Psoas muscle (tissue), 8 donors: ENCODE measurements at places on chromosomes 1 and 21. TPM values are rescaled to one million over a fixed set of nuclear protein-coding genes. Genes with fewer than 3 reads are reported as not detected.

GRCh38 chr1:214136324-214136919 lies 144.5 kb upstream of the SMYD2 start:
- no peaks in the 10 kb centered on the region for H3K36me3 ChIP-seq
- H3K4me1 ChIP-seq, result no peaks in the 10 kb centered on the region
- H3K27me3 ChIP-seq, result no peaks in the 10 kb centered on the region
- H3K27ac ChIP-seq, result no peak overlapping the region
- DNase-seq, result no peak

- no peak for DNase-seq
- no peak overlapping the region for H3K4me3 ChIP-seq
- no peaks in the 10 kb centered on the region for H3K4me1 ChIP-seq
These were observed 31.7 kb downstream of the CCDC190 start for GRCh38 chr1:162829268-162829667.

- H3K27ac ChIP-seq, result no peak overlapping the region
- no peaks in the 10 kb centered on the region for H3K36me3 ChIP-seq
- H3K27me3 ChIP-seq, result no peaks in the 10 kb centered on the region
- DNase-seq, result no peak
- H3K4me3 ChIP-seq, result no peak overlapping the region
These were observed 48.4 kb upstream of the HOOK1 start for GRCh38 chr1:59766227-59766855.

DNA sequence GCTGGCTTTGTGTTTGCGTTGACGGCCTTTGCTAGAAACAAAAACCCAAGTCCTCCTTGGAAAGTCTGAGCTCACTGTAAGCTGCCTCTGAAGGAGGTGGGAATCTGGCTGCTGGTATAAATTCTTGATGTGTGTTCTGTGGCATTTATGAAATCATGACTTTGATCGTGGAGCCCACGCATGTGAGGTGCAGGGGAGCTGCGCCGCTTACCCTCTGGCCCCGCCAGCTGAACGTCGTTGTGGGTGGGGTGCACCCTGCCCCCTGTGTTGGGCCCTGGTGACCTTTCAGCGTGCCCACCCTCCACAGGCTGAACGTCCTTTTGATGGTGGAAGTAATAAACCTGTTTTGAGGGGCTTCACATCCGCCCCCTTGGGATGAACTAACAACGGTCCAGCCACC lies 21.2 kb upstream of the DIP2A start:
- no peak for DNase-seq
- no peak overlapping the region for H3K4me3 ChIP-seq
- H3K27me3 ChIP-seq, result no peaks in the 10 kb centered on the region
- no peak overlapping the region for H3K27ac ChIP-seq

DNA sequence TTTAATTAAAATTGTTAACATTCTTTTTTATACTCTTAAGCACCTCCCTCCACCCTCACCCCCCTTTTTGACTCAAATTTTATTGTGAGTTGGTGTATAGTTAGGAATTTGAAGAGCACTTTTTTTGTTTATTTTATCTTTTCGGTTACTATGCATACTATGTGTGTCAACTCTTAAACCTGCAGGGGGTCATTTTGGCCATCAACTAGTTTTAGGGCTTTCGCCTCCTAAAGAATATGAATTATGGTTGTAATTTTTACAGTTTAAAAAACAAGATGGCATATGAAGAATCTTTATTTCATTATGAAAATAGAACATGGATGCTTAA lies 9.7 kb downstream of the BACH1 start:
- H3K36me3 ChIP-seq, result no peaks in the 10 kb centered on the region
- H3K4me3 ChIP-seq, result no peak overlapping the region
- no peak for DNase-seq
- no peaks in the 10 kb centered on the region for H3K27me3 ChIP-seq

- H3K27ac ChIP-seq, result no peak overlapping the region
- no peaks in the 10 kb centered on the region for H3K36me3 ChIP-seq
- H3K27me3 ChIP-seq, result no peaks in the 10 kb centered on the region
- H3K4me3 ChIP-seq, result no peak overlapping the region
- DNase-seq, result no peak
These were observed 425.3 kb downstream of the DUSP10 start for GRCh38 chr1:221316491-221317056.

DNA sequence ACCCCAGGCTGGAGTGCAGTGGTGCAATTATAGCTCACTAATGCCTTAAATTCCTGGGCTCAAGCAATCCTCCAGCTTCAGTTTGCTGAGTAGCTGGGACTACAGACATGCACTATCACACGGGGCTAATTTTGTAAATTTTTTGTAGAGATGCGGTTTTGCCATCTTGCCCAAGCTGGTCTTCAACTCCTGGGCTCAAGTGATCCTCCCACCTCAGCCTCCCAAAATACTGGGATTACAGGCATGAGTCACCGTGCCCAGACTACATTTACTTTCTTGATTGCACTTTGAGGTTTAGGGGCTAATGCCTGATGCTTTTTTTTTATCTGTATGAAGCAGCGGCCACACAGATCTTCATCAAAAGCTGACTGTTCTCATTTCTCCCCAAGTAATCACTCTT lies 124.6 kb downstream of the KIF26B start:
- no peaks in the 10 kb centered on the region for H3K27me3 ChIP-seq
- H3K4me1 ChIP-seq, result no peaks in the 10 kb centered on the region
- no peak for DNase-seq
- no peak overlapping the region for H3K4me3 ChIP-seq
- no peaks in the 10 kb centered on the region for H3K36me3 ChIP-seq

DNA sequence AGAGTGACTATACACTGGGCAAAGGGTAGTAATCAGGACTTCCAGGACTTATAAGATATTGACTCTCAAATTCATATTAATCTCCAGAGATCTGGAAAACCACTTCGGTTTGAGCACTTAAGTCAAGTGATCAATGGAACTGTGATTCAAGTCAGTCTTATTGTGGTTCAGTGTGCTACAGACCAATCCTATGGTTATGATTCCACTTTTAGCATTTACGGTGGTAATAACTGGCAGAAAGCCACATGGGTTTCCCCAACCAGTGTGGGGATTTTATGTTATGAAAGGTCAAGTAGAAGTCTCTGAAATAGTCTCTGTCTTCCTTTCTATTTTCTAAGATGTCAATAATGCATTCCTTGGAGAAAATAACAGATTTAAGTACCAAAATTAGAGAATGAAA lies 151.3 kb upstream of the NEGR1 start:
- no peaks in the 10 kb centered on the region for H3K4me1 ChIP-seq
- no peaks in the 10 kb centered on the region for H3K36me3 ChIP-seq
- DNase-seq, result no peak

GRCh38 chr1:99808391-99809115 lies 41.6 kb upstream of the AGL start:
- peaks cover 9% of the 10 kb centered on the region for H3K4me1 ChIP-seq
- peak overlapping the region; percentile 76 for H3K27ac ChIP-seq
- peak overlapping the region; percentile 46 for H3K4me3 ChIP-seq
- H3K27me3 ChIP-seq, result peaks cover 7% of the 10 kb centered on the region

SMIM11 gene
- 25.5 TPM for total RNA-seq

CYP4X1 gene
- 1.7 TPM for total RNA-seq

TNNT2 gene
- 6.6 TPM for total RNA-seq

CASP9 gene
- 6.1 TPM for total RNA-seq

CFHR1 gene
- not detected for total RNA-seq
